SK-MEL-5 (cell line): ENCODE measurements at places on chromosomes 2 and 18. TPM values are rescaled to one million over a fixed set of nuclear protein-coding genes. Genes with fewer than 3 reads are reported as not detected.

The EMILIN1 gene
- 0.11 and 0.71 TPM in 2 replicates for total RNA-seq

The NT5DC4 gene
- 0.13 TPM in 1 of 2 replicates, not detected in the other for total RNA-seq

The RNF25 gene
- total RNA-seq, result 32.1 and 42.0 TPM in 2 replicates

The SPHKAP gene
- total RNA-seq, result not detected in 2 replicates

The SPATA3 gene
- total RNA-seq, result not detected in 2 replicates

The COLEC11 gene
- not detected in 2 replicates for total RNA-seq

The GPR45 gene
- total RNA-seq, result 0.21 and 0.98 TPM in 2 replicates

The SERPINB10 gene
- 1.2 TPM in 1 of 2 replicates, not detected in the other for total RNA-seq

The SGO2 gene
- total RNA-seq, result 9.1 and 10.7 TPM in 2 replicates

The CD8B2 gene
- not detected in 2 replicates for total RNA-seq

The FMNL2 gene
- total RNA-seq, result 50.8 and 57.5 TPM in 2 replicates

The MGAT4A gene
- total RNA-seq, result 16.3 and 22.0 TPM in 2 replicates

The EFR3B gene
- 7.9 and 10.1 TPM in 2 replicates for total RNA-seq

The SDC1 gene
- 24.0 and 26.5 TPM in 2 replicates for total RNA-seq

The ARHGEF4 gene
- 2.9 and 4.0 TPM in 2 replicates for total RNA-seq

The IL1RL1 gene
- total RNA-seq, result not detected in 2 replicates

The LAMA3 gene
- total RNA-seq, result 0.67 and 1.1 TPM in 2 replicates

The ACOXL gene
- total RNA-seq, result not detected in 2 replicates

The CROCC2 gene
- total RNA-seq, result not detected in 2 replicates

The DRC1 gene
- not detected in 2 replicates for total RNA-seq

The AOX1 gene
- total RNA-seq, result 0.29 and 0.61 TPM in 2 replicates

The RESP18 gene
- total RNA-seq, result not detected in 2 replicates

The ACAA2 gene
- total RNA-seq, result 56.5 and 59.0 TPM in 2 replicates

The KLHL41 gene
- total RNA-seq, result 0.98 and 1.3 TPM in 2 replicates

The DNAJC5G gene
- total RNA-seq, result not detected in 2 replicates

The LRRTM4 gene
- 0.05 TPM in 1 of 2 replicates, not detected in the other for total RNA-seq

The CRACDL gene
- 0.95 and 1.0 TPM in 2 replicates for total RNA-seq

The CCDC93 gene
- total RNA-seq, result 20.9 and 22.2 TPM in 2 replicates

The CYTIP gene
- total RNA-seq, result not detected in 2 replicates

The EIPR1 gene
- 68.2 and 73.1 TPM in 2 replicates for total RNA-seq

The INPP1 gene
- 1.5 and 2.4 TPM in 2 replicates for total RNA-seq

The UGT1A4 gene
- not detected in 2 replicates for total RNA-seq

The DLX2 gene
- total RNA-seq, result 0.48 and 0.85 TPM in 2 replicates

The CFAP53 gene
- total RNA-seq, result 0.11 and 0.35 TPM in 2 replicates

The DUSP11 gene
- 42.5 and 45.3 TPM in 2 replicates for total RNA-seq

The OR6B2 gene
- not detected in 2 replicates for total RNA-seq
